ENCODE measurements at places on chromosomes 7 and 10.

- no peak for DNase-seq
Observed at GRCh38 chr7:36032361-36032818, 120.7 kb upstream of the EEPD1 start.

GRCh38 chr7:134355927-134356326, 39.2 kb upstream of the SLC35B4 start:
- no peak for DNase-seq

DNA sequence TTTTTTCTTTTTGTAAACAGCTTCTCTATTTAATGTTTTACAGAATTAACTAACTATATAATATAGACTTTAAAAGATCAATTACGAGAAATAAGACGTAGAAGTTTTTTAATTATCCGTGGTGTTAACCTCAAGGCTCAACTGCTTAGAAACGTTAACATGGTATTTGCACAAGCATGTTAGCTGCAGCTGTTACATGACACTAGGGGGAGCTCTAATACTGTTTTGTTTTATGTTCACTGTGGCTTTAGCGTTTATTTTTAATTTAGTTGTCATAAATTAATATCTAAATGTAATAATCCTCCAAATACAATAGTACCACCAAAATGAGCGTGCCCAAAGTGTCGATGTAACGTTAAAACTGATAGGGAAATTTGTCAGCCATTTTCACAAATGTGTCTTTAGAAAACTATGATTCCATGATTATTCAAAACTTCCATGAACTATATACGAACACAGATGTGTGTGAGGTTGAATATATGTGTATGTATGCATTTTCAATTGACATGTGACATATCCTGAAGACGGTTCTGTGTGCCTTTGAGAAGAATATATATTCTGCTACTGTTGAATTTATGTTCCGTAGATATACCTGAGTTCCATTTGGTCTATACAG, 828.8 kb upstream of the MBL2 start:
- no peak for DNase-seq

- no peak for DNase-seq
Observed at GRCh38 chr7:157738066-157738460, 401.3 kb downstream of the DNAJB6 start.

DNA sequence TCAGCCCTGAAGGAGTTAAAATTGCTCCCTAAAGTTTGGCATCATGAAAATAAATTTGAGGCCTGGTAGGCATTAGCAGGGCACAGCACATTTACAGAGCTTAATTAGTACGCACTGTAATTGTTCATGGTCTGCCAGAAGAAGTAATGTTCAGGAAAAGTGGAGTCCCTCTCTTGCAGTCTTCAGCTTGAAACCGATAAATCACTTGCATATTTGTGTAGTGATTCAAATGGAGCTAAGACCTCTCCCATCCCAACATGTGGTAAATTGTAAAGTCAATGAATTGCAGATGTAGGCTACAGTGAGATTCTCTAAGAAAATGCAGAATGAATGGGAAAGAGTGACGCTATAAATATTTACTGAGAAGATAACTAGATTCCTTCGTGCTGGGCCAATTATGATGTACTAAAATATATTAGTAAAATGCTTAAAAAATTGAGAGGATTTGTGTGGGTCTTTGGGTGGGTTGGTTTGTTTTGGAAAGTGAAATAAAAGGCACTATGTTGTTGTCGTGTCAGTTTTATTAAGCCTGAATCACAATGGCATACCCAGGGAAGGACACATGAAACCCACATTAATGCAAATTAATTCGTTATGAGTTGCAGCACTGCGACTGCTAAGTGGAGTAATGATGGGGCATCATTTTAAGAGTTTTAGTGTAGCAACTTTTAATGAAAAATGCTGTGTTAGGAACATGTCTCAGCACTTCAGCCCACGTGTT, 8.4 kb downstream of the TCF7L2 start:
- no peak for DNase-seq

GRCh38 chr10:70299876-70300275, 16.1 kb upstream of the NPFFR1 start:
- no peak for DNase-seq

DNA sequence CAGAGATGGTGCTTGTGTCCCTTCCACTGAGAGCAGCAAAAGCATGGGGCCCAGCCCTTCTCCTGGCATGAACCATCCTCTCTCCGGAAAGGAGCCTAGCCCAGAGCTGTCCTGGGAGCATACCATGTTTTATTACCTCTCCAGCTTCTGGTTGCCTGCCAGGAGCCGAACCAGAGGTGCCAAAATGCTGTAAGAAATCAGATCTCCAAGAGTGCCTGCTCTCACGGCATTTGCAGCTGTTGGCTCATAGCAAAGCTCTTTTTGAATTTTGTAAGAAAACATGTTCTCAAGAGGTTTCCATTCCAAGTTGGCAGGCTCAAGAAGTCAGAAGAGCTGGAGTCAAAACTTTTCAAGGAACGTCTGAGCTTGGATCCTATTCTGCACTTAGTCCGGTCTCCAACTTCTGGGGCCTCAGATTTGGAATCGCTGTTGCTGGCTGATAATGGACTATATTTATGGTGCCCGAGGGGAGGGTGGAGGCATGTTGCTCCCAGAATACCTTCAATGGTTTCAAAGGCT, 211.7 kb upstream of the MKI67 start:
- no peak for DNase-seq

DNA sequence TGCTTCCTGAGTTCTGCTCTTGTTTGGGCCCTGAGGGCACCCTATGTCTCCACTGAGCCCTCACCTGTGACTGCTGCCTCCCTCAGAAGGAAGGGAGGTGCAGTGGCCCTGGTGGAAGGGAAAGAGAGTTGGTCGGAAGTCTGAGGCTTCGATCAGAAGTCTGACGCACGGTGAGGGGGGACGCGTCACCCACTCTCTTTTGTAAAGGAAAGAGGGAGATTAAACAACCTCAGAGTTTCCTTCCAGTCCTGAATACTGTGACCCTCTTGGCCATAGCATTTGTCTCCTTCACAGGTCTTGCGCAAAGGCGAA, 31.4 kb upstream of the TRIM8 start:
- DNase-seq: no peak

DNA sequence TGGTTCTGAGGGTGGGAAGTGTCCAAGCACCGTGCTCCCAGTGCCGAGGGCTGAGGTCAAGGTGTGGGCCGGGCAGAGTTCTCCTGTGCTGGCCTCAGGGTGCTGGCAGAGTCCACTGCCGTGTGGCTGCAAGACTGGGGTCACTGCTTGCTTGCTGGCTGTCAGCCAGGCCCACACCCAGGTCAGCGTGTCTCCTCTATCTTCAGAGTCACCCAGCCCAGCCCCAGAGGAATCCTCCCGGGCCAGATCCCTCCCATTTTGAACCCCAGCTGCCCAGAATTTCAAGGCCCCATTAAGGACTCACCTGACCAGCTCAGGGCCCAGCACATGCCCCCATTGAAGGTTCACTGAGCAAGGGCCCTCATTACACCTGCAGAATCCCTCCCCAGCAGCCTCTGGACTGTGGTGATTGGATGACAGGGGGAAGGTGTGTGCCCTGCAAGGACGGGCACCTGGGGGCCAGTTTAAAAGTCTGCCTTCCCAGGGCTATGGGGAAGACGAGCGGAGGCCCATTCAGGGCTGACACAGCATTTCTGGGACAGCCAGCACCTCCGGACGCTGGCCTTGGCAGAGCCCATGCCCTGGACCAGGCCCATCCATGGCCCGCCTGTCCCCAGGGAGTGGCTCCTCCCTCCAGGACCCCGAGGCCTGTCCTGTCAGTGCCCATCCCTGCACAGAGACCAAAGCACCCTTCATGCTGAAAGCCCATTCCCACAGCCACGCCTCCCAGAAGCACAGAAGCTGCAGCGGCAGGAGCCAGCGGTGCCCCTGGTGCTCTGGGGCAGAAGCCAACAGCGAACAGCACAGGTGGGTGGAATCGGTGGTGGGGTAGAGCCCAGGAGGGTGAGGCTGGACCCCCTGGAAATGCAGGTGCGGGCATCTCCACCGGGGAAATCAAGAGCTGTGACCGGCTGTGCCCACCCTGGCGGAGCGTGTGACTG, 45.1 kb upstream of the PPP2R2D start:
- no peak for DNase-seq

DNA sequence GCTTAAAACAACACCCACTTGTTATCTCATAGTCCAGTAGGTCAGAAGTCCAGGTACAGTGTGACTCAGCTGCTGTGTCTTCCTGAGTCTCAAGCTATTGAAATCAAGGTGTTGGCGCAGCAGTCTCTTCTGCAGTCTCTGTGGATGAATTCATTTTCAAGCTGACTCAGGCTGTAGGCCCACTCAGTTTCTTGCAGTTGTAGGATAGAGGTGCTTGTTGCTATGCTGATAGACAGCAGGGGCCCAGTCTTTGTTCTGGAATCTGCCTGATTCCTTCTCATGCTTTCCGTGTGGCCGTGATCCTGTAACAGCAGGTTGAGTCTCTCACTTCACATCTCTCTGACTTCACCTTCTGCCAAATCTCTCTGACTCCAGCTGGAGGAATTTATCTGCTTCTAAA, 400.4 kb upstream of the POM121L12 start:
- DNase-seq: no peak

DNA sequence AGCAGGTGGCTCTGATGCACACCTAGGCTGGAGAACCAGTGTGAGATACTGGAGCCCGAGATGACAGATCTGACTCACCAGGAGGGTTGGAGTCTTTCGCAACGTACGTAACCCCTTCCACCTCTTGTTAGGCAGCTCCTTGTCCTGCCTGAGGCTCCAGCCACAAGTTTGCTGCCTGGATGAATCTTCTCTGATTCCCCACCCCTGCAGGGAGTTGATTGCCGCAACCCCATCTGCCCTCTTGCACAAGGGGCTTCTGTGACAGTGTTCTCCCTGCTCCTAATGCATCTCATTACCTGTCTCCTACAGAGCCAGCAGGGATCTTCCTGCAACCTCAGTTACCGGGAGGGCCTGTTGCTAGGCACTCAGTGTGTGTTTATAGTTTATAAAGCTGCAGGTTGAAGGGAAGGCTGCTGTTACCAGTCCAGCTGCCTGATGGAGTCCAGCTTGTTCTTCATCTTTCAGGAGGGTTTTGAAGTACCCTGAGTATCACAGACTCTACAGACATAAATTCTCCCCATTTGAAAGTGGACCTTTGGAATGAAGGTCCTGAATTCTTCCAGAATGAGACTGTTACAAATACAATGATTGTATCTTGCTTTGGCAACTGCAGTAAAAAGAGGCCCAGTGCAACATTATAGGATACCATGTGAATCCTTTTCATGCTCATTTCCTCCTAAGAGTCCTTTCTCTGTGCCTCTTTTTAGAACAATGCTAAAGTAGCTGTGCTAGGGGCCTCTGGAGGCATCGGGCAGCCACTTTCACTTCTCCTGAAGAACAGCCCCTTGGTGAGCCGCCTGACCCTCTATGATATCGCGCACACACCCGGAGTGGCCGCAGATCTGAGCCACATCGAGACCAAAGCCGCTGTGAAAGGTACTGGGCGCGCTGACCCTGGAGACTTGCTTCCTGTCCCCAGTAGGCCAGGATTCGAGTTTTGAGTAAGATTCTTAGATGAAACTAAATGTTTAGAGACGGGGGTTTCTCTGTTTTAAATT, 6.5 kb downstream of the MDH2 start:
- no peak for DNase-seq

Measured in DMS 273 treated with DMSO at 0.1 percent for 48 hours (cell line).